ENCODE measurements at places on chromosomes 6 and 20. TPM values are rescaled to one million over a fixed set of nuclear protein-coding genes. Genes with fewer than 3 reads are reported as not detected.

DNA sequence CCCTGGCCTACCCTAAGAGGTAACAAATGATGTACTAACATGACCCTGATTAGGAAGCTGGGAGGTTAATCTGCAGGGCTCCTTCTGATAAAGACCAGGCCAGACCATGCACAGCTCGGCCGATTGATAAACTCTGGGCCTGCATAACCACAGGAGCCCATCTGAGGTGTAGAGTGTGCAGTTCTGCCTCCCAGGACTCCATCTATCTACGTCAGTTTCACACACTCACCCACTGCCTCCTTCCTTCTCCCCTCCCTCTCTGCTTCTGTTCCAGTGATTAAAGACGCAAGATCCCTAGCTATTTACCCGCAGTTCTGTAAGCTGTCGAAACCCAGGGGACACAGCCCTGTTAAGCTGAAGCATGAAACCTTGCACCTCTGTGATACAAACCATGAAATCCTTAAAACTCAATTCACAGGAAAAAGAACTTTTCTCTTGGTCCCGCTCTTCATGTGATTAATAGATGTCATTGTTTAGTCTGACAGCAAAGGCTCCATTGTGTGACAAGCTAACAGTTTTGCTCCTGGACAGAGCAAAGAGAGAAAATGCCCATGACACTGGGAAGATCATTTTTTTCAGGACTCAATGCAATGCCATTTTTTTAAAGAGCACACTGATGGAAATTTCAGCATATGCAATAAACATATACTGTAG lies 470.6 kb downstream of the MAFB start:
- DNase-seq, result no peak

DNA sequence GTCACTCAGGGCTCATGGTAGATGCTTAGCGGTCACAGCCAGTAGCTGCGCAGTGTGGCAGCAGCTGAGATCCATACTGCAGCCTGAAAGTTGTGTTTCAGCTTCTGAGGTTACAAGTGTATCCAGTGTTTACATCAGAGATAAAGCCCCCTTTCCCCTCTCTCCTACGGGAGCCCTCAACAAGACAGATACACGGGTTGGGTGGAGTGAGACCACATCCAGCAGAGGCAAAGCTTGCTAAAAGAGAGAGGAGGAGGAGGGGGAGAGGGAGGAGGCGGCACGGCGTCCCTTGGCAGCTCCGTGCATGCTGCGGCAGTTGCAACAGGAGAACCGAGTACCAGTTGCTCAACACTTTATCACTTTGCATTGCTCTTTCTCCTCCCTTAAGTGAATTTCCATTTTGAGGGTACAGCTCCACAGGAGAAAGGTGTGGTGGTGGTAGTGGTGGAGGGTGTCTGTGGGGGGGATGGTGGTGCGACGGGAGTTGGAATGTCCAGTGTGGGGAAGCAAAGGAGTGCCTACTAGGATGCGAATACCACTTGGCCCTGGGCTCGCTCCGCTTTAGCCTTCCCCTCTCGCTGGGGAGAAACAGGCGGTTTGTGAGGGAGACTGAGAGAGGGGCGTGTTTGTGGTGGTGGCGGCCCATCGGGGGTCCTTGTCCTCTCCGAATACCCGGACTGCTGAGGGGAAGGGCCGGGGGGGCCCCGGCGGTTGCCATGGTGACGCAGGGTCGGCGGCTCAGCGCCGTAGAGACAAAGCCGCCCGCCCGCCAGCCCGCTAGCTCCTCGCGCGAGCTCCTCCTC lies 405 bp upstream of the RNF182 start:
- DNase-seq, result peak; percentile 52

- DNase-seq, result no peak
These were observed 46.4 kb upstream of the ADTRP start for GRCh38 chr6:11824986-11825385.

DNA sequence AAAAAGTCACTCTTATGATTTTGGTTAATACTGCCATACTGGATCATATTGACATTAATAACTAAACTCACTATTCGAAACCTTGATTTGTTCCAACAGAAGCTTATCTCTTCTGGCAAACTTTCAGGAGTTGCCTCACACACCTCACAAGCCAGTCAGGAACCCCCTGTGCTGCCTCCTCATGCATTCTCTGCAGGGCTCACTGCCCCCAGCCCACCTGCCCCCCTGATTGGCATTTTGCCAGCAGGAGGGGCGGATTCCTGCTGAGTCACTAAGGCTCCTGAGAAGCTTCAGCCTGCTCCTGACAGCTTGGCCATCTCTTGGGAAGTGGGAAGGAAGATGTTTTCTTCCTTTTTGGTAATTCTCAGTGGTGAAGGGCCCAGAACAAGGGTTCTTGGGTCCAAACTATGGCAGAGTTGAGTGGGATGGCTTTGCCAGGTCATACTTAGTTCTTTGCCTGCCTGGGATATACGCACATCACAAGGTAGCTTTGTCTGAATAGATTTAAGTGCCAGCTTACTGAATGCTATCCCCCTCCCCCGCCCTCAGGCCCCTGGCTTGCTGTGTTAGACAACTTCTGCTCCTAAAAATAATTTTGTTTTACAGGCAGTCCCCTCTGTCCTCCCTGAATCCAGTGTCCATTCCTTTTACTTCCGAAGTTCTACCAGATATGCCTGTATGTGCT lies 31.4 kb downstream of the SLC35F1 start:
- no peak for DNase-seq

Gene PHF10
- polyA plus RNA-seq, result 66.6 TPM

Gene LPIN3
- polyA plus RNA-seq, result 1.1 TPM

DNA sequence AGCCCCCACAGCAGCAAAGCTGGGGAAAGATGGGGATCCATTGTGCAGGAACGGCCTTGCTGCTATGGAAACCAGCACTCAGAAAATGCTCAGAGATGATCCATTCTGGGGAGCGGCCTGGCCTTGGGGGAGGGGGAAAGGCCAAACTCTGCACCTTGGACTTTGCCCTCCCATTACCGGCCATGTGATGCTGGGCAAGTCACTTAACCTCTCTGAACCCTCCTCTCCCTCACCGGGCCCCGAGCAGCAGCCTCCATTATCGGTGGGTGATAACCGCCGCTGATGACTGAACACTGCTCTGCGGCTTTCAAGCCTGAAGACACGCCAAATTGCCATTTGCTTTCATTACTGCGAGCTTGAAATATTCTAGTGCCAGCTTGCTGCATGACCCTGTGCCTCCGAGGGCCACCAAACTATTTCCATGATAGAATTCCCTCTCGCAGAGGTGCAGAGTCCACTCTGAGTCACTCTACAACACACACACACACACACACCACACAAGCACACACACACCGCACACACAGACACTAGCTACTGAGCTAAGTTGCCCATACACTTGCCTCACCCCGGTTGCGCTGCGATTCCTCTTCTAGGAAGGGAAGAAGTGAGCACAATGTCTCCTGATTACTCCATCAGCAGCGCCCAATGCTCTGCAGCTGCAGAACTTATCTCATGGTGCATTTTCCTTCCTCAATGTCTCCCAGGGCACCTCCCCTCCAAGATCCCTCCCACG lies 20.6 kb upstream of the SIRPA start:
- DNase-seq, result no peak

All from psoas muscle (tissue), 8 donors.